GM23248 (cell line): ENCODE measurements at places on chromosomes 5 and 9. TPM values are rescaled to one million over a fixed set of nuclear protein-coding genes. Genes with fewer than 3 reads are reported as not detected.

GRCh38 chr5:130166839-130167490 is 262.7 kb downstream of the CHSY3 start:
- H3K27me3 ChIP-seq = no peaks in the 10 kb centered on the region
- DNase-seq = no peak
- no peak overlapping the region for H3K4me3 ChIP-seq
- no peaks in the 10 kb centered on the region for H3K4me1 ChIP-seq
- H3K36me3 ChIP-seq = no peaks in the 10 kb centered on the region
- H3K27ac ChIP-seq = no peak overlapping the region

DNA sequence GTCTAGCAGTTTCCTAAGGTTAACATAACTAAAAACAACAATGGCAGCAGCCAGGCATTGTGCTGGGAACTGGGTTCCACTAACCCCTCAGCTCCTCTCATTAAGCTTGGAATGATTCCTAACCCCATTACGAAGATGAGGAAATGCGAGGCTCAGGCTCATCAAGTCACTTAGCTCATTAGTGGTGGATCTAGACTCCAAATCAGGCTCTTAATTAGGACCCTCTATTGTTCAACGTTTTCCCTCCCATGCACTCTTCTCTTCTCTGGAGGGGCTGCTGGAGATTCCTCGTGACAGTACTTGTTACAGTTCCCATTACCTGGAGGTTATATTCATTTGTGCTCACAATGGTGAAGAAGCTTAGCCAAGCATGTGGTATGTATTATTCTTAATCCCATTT is 6.5 kb downstream of the TAS2R1 start:
- no peaks in the 10 kb centered on the region for H3K27me3 ChIP-seq
- peaks cover 21% of the 10 kb centered on the region for H3K4me1 ChIP-seq
- H3K4me3 ChIP-seq = no peak overlapping the region
- H3K36me3 ChIP-seq = no peaks in the 10 kb centered on the region
- DNase-seq = no peak

DNA sequence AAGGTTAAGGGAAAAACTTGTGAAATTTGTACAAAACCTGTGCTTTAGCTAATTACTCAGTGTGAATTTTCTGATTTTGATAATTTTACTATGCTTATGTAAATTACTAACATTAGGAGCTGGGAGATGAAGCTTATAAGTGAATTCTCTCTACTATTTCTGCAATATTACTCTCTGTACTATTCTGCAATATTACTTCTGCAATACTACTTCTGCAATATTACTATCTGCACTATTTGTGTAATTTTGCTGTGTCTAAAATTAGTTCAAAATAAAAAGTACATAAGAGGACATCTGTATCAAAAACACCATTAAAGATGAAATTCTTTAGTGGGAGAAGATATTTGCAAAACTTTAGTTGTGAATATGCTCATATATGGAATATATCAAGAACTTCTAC is 62.9 kb downstream of the C9 start:
- no peaks in the 10 kb centered on the region for H3K27me3 ChIP-seq
- H3K27ac ChIP-seq = no peak overlapping the region
- H3K4me1 ChIP-seq = no peaks in the 10 kb centered on the region
- H3K4me3 ChIP-seq = no peak overlapping the region
- no peaks in the 10 kb centered on the region for H3K36me3 ChIP-seq
- DNase-seq = no peak

DNA sequence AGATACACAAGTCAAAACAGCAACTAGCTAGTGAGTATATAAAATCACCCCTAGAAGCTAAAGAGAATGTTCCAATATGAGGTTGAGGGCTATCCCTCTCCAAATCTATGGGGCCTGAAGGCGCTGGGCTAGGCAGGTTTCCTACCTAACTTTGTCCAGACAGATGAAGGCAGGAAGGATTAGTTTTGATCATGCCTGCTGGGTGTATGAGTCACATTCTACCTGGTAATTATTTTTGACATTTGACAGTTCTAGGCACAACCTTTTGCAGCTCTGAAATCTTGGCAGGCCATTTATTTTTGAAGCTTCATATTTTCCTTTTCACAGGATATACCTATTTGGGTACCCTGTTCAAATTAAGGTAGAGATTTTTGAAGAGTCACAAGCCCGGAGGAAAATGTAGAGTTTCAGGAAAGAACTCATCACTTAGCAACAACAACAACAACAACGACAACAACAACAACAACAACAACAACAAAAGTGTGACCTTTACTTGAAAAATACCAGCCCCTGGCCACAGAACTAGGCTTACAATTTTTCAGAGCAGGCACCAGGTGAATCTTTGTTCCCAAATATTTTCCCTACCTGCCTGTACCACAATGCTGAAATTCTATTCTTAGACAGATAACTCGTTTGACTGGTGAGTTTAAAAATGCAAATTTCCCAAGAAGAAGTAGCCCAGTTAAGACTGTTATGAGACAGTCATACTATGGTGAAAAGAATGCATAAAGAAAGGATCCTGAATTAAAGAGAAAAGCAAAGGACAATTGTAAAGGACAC is 175.5 kb upstream of the TUT7 start:
- no peak for DNase-seq
- H3K36me3 ChIP-seq = no peaks in the 10 kb centered on the region
- H3K27me3 ChIP-seq = no peaks in the 10 kb centered on the region

DNA sequence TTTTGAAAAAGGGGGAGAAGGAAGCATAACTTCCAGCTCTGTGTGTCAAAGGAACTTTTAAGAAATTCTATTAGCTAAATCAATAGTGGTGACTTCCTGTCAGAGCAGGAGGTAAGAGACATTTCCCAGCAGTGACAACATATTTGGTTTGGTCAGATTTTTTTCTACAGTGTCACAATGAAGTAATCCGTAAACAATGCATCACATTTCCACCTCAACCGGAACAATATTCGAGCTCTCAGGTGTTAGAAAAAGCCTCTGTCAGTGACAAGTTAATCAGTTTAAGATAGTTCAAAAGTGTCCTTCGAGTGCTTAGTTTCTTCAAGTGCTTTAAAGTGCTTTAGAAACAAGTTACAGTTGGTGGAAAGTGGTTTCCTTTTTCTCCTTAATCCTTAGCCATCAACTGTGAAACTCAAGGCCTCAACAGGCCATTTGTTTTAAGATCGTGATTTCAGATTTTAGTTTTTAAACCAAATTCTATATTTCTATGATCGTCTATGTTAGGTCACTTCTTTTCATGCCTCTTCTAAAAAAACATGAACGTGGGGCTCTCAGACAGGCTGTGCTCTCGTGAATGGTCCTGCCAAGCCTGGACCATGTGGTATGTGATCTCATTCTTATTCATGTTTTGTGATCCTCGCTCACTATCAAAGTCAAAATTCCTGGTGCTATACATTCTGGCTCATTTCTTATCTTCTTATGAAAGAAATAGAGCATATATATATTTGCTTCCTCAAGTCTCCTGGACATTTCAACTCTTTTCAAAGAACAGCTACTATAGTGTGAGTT is 181.9 kb upstream of the HMHB1 start:
- no peaks in the 10 kb centered on the region for H3K27me3 ChIP-seq
- peak overlapping the region; percentile 60 for H3K27ac ChIP-seq
- peak overlapping the region; percentile 21; the same call in 1 of the 2 replicates for H3K4me3 ChIP-seq
- peaks cover 41% of the 10 kb centered on the region for H3K4me1 ChIP-seq

GRCh38 chr9:124238546-124239140 is 19.1 kb upstream of the NEK6 start:
- H3K27me3 ChIP-seq = peaks cover 4% of the 10 kb centered on the region; the same call in 1 of the 2 replicates
- no peak overlapping the region for H3K27ac ChIP-seq
- no peaks in the 10 kb centered on the region for H3K36me3 ChIP-seq
- H3K4me3 ChIP-seq = no peak overlapping the region
- no peak for DNase-seq
- H3K4me1 ChIP-seq = peaks cover 7% of the 10 kb centered on the region

The RFESD gene
- 0.38 and 1.2 TPM in 2 replicates for total RNA-seq

The PDE6A gene
- not detected in 2 replicates for total RNA-seq

The SEMA5A gene
- total RNA-seq = 38.2 and 40.1 TPM in 2 replicates
